Stimulated activated CD8-positive, alpha-beta memory T cell treated with anti-CD3 and anti-CD28 coated beads, Interleukin-4, amount 100 ng/mL, for 1 hour (primary cell): ENCODE measurements at places on chromosomes 1 and 21.

GRCh38 chr1:240555524-240555923, 56.4 kb downstream of the GREM2 start:
- DNase-seq, result no peak

GRCh38 chr1:214857716-214858115, 224.8 kb upstream of the KCNK2 start:
- no peak for DNase-seq

DNA sequence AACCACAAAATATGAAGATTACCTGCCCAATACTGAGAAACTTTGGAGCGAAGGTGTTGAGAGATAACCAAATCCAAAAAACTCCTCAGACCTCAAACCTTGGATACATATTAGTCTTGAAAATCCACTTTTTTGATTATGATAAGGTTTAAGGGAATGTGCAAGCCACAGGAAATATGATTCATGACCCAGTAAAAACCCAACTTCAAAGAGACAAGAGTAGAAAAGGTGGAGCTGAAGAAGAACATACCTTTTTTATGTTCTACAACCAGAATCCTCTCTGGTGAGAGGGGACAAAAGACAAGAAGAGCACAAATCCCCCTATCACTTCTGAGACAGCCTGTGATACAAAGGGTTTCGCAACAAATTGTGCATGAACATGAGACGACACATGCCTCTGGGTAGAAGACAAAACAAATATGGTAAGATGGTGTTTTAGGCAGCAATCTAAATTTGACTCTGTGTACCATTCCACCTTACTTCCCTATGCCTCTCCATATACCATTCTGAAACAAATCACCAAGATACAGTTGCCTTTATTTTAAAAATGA, 37.3 kb downstream of the COL24A1 start:
- no peak for DNase-seq

DNA sequence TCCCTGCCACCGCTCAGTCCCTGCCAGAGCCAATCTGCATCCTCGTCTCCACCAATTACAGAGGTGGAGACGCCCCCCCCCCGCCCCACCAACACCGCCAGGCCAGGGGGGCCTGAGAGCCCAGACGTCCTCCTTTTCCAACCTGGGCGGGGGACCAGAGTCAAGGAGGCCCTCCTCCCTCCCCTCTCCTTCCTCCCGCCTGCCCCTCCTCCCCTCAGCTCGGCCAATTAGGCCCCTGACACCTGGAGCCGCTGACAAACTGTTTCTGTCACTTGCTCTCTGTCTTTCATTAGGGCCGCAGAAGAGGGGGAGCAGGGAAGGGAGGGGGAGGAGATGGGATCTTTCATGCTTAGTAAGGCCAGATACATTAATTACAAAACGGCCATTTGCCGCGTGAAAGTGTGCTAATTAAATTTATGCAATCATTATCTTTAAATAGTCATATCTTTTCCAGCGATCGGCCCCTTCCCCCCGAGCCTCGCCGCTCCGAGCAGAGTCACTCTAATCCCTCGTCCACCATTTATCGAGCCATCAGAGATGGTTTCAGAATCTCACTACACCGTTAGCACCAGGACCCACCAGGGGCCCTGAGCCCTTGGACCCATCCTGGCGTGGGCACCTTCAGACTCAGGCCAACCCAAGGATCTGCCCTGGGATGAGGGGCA, 94.7 kb downstream of the PAX7 start:
- DNase-seq, result no peak

DNA sequence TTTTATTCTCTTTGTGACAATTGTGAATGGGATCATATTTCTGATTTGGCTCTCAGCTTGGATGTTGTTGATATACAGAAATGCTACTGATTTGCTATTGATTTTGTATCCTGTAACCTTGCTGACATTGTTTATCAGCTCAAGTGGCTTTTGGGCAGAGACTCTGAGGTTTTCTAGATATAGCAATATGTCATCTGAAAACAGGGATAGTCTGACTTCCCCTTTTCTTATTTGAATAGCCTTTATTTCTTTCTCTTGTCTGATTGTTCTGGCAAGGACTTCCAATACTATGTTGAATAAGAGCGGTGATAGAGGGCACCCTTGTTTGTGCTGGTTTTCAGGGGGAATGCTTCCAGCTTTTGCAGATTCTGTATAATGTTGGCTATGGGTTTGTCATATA, 150.8 kb downstream of the FASLG start:
- no peak for DNase-seq
